ENCODE measurements at places on chromosomes 6 and 20.

GRCh38 chr20:37340998-37341397, 4.9 kb upstream of the SRC start:
- ATAC-seq, result no peak

DNA sequence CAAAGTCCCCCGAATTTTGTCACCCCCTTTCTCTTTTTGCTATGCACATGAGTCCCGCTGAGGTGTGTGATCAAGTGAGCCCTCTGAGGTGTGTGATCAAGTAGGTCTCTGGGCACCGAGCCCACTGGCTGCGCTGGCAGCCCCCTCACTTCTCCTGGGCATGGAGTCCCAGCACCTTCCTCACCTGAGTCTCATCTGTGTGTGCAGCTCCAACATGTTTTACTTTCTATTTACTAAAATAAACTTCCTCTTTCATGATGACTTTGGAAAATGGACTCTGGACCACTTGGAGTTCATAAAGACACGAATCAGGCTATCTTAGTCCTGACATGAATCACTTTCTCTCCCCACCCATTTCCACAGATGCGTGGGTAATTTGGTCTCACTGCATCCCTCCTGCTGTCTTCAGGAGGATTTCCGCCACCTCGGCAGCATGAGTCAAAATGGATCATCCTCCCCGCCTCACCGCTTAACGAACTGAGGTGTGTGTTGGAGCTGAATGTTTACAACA, 39.8 kb downstream of the PRDM1 start:
- ATAC-seq, result peak; percentile 94

DNA sequence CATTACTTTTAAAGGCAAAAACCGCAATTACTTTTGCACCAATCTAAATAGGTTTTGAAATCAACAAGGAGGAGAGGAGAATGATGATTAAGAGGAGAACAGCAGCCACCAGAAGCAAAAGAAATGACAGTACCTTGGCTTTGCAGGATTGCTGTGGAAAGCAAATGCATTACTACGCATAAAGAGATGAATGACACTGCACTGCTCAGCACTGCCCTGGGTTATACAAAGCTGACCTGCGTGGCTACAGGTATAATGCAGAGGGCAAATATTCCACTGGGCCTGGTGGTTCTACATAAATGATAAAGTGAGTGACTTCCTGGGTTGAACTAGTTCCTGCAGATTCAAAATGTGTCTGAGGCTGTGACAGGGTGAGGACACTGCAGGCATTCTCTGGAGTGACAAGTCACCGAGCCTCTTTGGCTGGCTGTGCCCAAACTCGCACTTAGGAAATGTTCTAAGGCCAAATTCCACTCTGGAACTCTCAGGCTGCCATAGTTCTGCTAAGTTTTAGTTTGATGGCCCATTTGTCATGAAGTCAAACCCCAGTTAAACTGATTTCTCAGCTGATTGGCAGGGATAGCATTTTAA, 78.6 kb downstream of the INSM1 start:
- no peak for ATAC-seq

DNA sequence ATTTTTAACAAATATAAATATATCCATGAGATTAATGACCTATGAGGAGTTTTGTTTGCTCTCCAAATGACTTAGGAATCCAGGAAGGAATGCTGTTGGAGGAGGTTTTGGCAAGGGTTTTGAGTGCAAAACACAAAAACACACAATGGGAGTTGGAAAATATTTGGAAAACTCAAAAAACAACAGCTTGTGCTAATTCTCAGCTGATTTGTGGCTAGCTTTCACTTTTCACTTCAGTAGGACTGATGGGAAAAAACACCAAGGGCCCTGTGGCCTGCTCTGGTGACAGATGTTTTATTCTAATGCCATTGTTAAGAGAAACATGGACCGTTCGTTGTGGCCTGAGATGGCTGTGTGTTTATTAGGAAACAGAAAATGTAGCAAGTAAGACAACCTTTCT, 113.9 kb downstream of the ALDH8A1 start:
- no peak for ATAC-seq
